ENCODE measurements at places on chromosomes 5 and 9.

DNA sequence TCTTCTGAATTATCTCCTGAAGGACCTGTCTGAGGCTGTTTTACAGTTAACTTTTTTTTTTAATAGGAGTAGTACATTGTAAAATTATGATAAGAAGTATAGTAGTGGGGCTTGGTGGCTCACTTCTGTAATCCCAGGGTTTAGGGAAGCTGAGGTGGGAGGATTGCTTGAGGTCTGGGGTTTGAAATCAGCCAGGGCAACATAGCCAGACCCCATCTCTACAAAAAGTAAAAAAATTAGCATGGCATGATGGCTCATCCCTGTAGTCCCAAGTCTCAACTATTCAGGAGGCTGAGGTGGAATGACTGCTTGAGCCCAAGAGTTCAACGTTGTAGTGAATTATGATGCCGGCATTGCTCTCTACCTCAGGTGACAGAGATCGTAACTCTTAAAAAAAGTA lies 7.0 kb downstream of the IPO11 start:
- DNase-seq = no peak

DNA sequence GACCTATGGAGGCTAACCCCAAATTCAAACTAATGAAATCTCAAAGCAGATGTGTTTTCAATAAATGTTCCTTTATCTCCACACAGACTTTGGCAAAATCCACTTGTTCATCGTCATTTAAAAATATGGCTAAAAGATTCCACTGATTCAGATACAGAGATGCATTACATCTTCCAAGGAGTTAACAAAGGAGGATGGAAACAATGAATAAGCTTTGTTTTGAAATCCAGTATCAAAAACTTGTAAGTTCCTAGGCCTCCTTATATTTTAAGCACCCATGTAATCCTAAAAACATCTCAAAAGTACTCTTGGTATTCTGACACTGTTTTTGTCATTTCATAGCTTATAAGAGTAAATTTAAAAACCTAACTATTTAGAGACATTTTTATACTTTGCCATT lies 345.6 kb upstream of the ACTBL2 start:
- no peak for DNase-seq

- no peak for DNase-seq
These were observed 278.1 kb downstream of the GADD45G start for GRCh38 chr9:89882930-89883361.

DNA sequence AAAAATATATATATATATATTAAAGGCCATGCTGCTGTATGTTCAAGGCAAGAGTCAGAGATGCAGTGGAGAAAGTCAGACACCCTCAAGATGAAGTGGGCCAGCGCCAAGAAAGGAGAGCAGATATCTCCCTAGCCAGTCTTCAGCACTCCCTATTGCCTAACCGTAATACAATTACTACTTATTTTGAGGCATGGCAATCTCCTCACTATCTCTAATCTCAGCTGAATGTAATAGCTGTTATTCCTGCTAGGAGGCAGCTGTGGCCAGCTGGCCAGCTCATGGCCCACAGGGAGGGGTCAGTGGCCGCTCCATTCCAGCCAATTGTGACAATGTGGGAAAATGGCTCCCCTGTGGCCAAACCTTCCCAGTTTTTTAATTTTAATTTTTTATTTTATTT lies 87.5 kb upstream of the FBXW11 start:
- no peak for DNase-seq

GRCh38 chr9:82586918-82587356 lies 476.0 kb downstream of the RASEF start:
- DNase-seq = no peak

- no peak for DNase-seq
These were observed 124.1 kb downstream of the SYK start for GRCh38 chr9:90925581-90926257.
